HepG2 (cell line): ENCODE measurements at places on chromosomes 12 and 14. TPM values are rescaled to one million over a fixed set of nuclear protein-coding genes. Genes with fewer than 3 reads are reported as not detected.

DNA sequence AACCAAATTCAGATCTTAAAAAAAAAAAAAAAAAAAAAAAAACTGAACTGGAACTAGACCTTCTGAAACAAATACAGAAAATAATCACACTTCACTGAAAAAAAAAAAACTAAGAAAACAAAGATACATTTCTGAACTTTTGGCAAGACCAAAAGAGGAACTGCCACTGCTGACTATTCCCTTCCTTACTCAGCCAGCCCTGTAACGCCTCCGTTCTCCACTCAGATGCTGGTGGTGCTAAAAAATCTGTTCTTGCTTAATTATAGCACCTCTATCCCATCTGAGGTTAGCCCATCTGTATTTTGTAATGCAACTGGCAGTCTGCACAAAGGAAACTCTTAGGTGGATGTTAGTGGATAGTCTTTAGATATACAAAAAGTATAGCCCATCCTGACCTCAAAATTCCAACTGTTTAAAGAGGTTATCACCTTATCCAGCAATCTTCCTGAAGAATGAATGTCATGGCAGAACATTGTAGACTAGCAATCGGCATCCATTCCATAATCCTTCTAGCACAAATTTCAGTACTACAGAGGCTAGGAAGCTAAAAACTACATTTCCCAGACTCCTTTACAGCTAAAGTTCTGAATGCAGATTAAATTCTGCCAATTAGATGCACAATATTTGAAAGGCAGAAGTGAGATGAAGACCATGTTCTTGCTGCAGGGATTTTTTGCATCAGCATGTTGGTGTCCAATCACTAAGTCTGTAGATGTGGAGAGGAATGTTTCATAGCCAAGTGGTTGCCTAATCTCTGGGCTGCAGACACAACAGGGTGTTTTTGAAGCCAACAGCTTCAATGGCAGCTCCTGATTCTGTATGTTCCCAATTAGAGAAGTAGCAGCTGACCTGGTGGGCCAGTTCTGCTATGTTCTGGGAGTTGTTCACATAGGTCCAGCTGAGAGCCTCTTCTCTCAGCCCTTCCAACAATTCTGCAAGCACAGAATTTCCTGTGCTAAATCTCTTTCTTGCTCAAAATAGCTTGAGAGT is 5.7 kb downstream of the MAP3K9 start:
- peaks cover 7% of the 10 kb centered on the region for H3K36me3 ChIP-seq
- H3K27ac ChIP-seq, result no peak overlapping the region
- H3K4me3 ChIP-seq, result no peak overlapping the region

GRCh38 chr12:40892528-40892927 is 200.3 kb downstream of the CNTN1 start:
- DNase-seq, result no peak
- no peaks in the 10 kb centered on the region for H3K36me3 ChIP-seq
- H3K27me3 ChIP-seq, result no peaks in the 10 kb centered on the region
- no peaks in the 10 kb centered on the region for H3K4me1 ChIP-seq

- no peaks in the 10 kb centered on the region for H3K4me1 ChIP-seq
- DNase-seq, result no peak
- H3K36me3 ChIP-seq, result peaks cover 30% of the 10 kb centered on the region; the same call in 1 of the 3 replicates
- H3K4me3 ChIP-seq, result no peak overlapping the region
- H3K27ac ChIP-seq, result no peak overlapping the region
Observed at GRCh38 chr12:113370923-113371682, 12.7 kb downstream of the PLBD2 start.

GRCh38 chr12:14454098-14454907 is 88.8 kb downstream of the ATF7IP start:
- H3K4me1 ChIP-seq, result no peaks in the 10 kb centered on the region
- H3K4me3 ChIP-seq, result no peak overlapping the region
- no peak overlapping the region for H3K27ac ChIP-seq
- no peaks in the 10 kb centered on the region for H3K27me3 ChIP-seq
- H3K36me3 ChIP-seq, result no peaks in the 10 kb centered on the region; the same call in 2 of the 3 replicates
- DNase-seq, result peak; percentile 65

DNA sequence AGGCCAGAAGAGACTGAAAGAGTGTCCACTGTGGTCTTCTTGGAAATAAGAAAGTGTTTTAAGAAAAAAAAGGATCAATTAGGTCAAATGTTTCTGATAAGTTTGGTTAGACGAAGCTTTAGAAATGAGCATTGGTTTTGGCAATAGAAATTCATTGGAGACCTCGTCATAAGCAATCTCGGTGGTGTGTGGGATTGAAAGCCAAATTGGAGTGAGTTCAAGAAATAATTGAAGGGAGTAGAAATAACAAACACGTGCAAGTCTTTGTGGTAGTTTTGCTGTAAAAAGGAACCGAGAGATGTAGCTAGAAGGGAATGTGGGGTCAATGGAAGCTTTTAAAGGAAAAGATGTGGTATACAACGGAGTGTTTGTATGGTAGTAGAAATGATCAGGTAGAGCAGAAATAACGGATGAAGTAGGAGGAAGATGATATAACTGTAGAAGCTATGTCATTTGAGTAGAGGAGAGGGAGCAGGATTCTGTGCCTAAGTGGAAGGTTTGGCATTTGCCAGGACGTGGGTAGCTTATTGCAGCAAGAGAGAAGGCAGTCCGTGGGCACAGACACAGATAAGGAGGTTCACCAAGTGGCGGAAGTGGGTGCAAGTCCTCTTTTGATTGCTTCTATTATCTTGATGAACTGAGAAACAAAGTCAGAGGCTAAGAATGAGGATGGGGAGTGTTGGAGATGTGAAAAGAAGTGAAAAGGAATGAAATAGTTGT is 146.2 kb downstream of the DACT1 start:
- no peak overlapping the region for H3K4me3 ChIP-seq
- H3K36me3 ChIP-seq, result no peaks in the 10 kb centered on the region
- no peak overlapping the region for H3K27ac ChIP-seq

GRCh38 chr12:89875809-89876208 is 167.2 kb upstream of the ATP2B1 start:
- H3K27me3 ChIP-seq, result no peaks in the 10 kb centered on the region

GRCh38 chr12:12108441-12109058 is 37.8 kb downstream of the BCL2L14 start:
- no peak overlapping the region for H3K4me3 ChIP-seq
- H3K4me1 ChIP-seq, result no peaks in the 10 kb centered on the region
- H3K27ac ChIP-seq, result no peak overlapping the region
- H3K27me3 ChIP-seq, result no peaks in the 10 kb centered on the region
- DNase-seq, result no peak

GRCh38 chr12:55816881-55817344 is 611 bp downstream of the SARNP start:
- peaks cover 33% of the 10 kb centered on the region for H3K36me3 ChIP-seq
- H3K27me3 ChIP-seq, result no peaks in the 10 kb centered on the region

DNA sequence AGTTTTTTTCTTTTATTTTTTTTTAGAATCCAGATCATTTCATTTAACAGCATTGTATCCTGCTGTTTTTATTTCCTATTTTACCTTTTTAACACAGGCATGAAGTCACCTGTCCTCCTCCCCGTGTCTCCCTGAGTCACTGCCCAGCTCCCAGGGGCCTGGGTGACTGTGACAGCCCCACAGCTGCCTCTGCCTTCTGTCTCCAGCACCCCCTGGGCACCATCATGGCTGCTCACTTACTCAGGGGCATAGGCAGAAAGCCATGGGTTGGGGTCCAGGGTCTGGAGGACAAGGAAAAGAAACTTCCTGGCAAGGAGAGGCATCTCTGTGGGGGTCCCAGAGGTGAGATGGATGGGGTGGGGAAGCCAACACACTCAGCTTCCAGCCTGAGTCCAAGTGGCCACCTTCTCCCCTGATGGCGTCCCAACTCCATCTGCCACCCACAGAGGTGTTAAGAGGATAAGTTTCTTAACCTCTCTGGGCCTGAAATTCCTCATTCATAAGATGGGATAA is 25.3 kb downstream of the TMEM63C start:
- no peaks in the 10 kb centered on the region for H3K27me3 ChIP-seq
- no peak overlapping the region for H3K4me3 ChIP-seq
- H3K36me3 ChIP-seq, result no peaks in the 10 kb centered on the region
- no peak for DNase-seq
- no peaks in the 10 kb centered on the region for H3K4me1 ChIP-seq

GRCh38 chr12:112359290-112359689 is 22.9 kb downstream of the HECTD4 start:
- no peaks in the 10 kb centered on the region; the same call in 1 of the 2 replicates for H3K36me3 ChIP-seq
- no peaks in the 10 kb centered on the region for H3K4me1 ChIP-seq
- H3K4me3 ChIP-seq, result no peak overlapping the region

- H3K27me3 ChIP-seq, result no peaks in the 10 kb centered on the region
- no peak overlapping the region for H3K4me3 ChIP-seq
- H3K27ac ChIP-seq, result no peak overlapping the region
- peaks cover 17% of the 10 kb centered on the region for H3K36me3 ChIP-seq
- peaks cover 12% of the 10 kb centered on the region for H3K4me1 ChIP-seq
- peak; percentile 43 for DNase-seq
Observed at GRCh38 chr12:12992418-12993130, 7.5 kb downstream of the HEBP1 start.

DNA sequence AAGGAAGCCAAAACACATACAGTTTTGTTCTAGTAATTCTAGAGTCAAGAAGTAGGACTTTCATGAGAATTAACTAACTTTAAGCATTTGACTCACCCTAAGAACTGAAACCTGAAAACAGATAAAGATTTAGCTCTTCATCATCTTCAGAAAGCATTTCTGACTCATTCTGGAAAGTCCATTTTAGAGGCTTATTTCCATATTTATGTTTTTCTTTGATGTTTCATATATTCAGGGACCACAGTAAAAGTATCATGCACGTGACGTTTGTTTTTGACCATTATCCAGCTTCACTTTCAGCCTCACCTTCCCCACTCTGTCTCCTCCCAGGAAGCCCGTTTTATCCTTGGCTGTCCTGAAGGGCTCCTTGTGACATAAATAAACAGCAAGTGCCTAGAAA is 79.2 kb downstream of the MDGA2 start:
- no peak overlapping the region for H3K4me3 ChIP-seq
- no peaks in the 10 kb centered on the region for H3K4me1 ChIP-seq
- H3K27ac ChIP-seq, result no peak overlapping the region
- no peak for DNase-seq

DNA sequence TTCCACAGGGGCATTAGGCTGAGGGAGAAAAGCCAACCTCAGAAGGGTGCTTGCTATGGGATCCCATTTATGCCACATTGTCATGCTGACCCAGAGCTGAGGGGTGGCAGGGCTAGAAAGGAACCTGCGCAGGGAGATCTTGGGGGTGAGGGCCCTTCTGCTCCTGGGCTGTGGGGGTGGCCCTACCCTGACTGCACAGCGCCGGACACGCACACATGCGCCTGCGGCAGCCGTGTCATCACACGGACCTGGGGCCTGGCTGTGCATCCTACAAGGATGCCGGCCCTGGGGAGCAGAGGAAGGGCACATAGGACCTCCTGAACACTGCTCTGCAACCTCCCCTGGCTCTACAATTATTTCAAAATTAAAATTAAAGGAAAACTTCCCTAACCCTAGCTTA is 6.9 kb downstream of the CDCA4 start:
- peaks cover 53% of the 10 kb centered on the region for H3K4me1 ChIP-seq
- no peak overlapping the region for H3K4me3 ChIP-seq
- no peak for DNase-seq

The GLIPR1L1 gene
- not detected in 2 replicates for total RNA-seq

DNA sequence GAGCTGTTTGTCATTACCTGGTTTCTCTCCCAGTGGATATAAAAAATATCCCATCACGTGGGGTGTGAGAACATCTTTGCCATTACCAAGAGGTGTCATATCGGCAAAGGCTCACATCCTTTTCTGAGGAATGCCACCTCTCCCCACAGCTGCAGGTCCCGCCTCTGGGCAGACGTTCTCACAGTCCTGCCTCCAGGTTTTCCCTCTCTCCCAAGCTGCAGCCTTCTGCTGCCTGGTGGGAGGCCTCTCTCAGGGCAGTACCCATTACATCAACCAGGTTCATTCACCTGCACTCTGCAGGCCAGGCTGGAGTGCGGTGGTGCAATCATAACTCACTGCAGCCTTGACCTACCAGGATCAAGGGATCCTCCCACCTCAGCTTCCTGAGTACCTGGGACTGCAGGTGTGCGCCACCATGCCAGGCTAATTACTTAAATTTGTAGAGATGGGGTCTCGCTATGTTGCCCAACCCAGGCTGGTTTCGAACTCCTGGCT is 15.0 kb upstream of the TMEM119 start:
- H3K36me3 ChIP-seq, result no peaks in the 10 kb centered on the region
- no peak overlapping the region for H3K27ac ChIP-seq
- no peak for DNase-seq
- H3K4me1 ChIP-seq, result peaks cover 12% of the 10 kb centered on the region
- H3K4me3 ChIP-seq, result no peak overlapping the region

The MMP17 gene
- total RNA-seq, result 0.38 and 0.80 TPM in 2 replicates
